ENCODE measurements at places on chromosomes 4 and X.

- no peak for DNase-seq
These were observed 83.9 kb upstream of the MSX1 start for GRCh38 chr4:4775493-4776004.

- DNase-seq, result no peak
These were observed 6.2 kb downstream of the ARFIP1 start for GRCh38 chr4:152785639-152786615.

GRCh38 chr4:119498527-119498926 lies 130.1 kb downstream of the PDE5A start:
- no peak for DNase-seq

- DNase-seq, result no peak
These were observed 384.8 kb downstream of the FAM133A start for GRCh38 chrX:94058728-94059382.

- DNase-seq, result peak; percentile 9
These were observed 205.7 kb upstream of the BCOR start for GRCh38 chrX:40303256-40304077.

DNA sequence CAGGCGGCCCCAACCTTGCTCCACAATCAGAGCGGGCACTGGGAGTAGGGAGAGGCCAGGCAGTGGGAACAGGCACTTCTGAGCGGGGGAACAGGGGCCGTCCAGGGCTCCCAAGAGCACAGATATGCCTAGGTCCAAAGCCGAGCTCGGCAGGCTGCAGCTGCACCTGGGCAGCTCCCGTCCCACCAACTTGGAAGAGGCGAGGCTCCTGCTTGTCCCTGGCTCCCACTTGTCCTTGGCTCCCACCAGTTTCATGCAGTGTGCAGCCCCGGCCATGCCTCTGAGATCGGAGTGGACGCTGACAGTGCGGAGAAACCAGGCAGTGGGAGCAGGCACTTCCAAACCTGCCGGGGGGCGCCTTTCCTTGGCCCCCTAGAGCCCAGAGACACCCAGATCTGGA lies 84.0 kb upstream of the XAGE2 start:
- no peak for DNase-seq

- no peak for DNase-seq
These were observed at the start of gene PALLD for GRCh38 chr4:168496834-168497233. Gene PALLD, plus strand, starts transcription at chr4:168497052.

DNA sequence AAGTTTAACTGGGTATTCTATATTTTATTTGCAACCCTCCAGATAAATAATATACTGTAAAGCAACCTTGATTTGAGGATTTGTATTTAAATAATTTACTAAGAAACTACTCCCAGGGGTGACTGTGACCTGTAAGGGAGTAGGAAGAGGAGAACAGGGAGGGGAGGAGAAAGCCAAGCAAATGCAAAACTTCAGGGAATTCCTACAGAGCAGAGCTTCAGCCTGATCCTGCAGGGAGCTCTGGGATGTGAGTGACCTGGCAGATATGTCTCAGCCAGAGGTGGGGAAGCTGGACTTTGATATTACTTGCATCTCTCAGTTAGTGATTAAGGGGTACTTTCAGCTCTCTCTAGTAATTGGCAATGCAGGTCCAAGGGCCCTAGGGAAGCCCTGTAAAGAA lies 302.0 kb downstream of the FRMPD4 start:
- DNase-seq, result no peak

- DNase-seq, result no peak
These were observed 18.4 kb downstream of the XIAP start for GRCh38 chrX:123878252-123878721.

GRCh38 chrX:19824603-19825002 lies 62.8 kb downstream of the SH3KBP1 start:
- no peak for DNase-seq

DNA sequence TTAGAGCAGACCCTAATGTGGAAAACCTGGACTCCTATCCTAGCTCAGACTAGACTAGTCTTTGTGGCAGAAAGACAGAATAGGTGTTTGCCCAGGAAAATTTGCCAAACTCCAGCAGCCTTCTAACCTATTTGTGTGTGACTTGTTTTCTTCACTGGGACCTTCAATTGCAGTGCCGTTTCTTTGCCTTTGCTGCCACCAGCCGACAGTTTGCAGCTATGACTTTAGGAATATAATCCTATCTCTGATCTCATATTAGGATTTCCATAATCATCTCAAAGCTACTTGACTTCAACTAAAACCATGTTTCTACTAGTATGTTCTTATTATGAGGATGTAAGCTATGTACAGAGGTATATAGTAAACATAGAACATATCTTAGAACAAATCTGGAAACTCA lies 60.2 kb upstream of the PGAM4 start:
- DNase-seq, result no peak

- DNase-seq, result peak; percentile 3
These were observed 2253.2 kb upstream of the TENM3 start for GRCh38 chr4:179989975-179990374.

DNA sequence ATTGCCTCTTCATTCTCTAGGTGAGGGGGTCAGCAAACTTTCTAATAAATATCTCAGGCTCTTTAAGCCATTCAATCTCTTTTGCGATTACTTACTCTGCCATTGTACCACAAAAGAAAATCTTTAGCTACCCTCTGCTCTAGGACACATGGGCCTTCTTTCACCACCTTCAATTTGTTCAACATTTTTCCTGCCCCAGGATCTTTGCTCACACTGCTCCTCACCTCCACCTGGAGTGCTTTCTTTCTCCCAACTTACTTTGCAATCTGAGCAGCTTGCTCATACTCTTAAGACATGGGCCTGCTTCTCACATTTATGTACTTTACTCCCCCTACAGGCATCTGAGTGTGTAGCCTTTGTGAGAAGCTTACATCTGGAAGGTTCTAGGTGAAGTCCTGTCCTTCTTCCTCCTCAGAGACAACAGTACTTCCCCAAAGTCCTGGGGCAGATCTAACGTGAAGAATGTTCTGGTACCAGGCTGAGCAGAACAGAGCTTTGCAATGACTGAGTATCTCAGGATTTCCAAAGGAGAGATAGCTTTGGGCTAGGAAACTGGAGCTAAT lies 55.0 kb upstream of the PRDM5 start:
- no peak for DNase-seq

- DNase-seq, result no peak
These were observed 343.6 kb upstream of the TACR3 start for GRCh38 chr4:104063341-104063740.

DNA sequence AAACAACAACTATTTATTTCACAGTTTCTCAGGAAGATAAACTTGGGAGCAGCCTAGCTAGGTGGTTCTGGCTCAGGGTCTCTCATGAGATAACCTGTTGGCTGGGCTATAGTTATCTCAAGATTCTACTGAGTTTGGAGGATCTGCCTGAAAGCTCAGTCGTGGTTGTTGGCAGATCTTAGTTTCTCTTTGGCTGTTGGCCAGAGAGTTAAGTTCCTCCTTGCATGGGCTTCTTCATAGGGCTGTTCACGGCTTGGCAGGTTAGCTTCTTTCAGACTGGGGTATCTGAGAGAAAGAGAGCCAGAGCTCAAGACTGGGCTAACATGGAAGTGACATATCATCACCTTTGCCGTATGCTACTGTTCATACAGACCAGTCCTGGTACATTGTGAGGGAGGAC lies 28.7 kb downstream of the SEC24B start:
- DNase-seq, result no peak

DNA sequence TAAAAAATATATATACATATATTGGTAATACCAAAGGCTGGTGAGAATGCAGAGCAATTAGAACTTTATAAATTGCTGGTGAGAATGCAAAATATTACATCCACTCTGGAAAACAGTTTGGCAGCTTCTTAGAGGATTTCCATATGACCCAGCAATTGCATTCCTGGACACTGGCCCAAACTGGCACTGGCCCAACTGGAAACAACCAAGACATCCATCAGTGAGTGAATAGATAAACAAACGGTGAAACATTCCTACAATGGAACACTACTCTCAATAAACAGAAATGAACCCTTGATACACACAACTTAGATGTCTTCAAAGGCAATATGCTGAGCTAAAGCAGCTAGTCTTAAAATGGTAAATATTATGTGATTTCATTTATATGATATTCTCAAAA lies 524.2 kb downstream of the IQCM start:
- no peak for DNase-seq

DNA sequence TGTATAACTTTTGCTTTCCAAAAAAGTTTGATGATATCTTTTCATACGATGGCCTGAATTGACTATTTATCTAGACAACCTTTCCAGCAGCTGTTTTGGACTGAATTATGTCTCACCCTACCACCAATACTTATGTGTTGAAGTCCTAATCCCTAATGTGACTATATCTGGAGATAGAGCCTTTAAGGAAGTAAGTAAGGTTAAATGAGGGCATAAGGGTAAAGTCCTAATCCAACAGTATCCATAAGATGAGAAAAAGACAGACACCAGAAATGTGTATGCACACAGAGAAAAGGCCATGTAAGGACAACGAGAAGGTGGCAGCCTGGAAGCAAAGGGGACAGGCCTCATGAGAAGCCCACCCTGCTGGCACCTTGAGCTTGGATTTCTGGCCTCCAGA lies 86.6 kb upstream of the PPARGC1A start:
- no peak for DNase-seq

DNA sequence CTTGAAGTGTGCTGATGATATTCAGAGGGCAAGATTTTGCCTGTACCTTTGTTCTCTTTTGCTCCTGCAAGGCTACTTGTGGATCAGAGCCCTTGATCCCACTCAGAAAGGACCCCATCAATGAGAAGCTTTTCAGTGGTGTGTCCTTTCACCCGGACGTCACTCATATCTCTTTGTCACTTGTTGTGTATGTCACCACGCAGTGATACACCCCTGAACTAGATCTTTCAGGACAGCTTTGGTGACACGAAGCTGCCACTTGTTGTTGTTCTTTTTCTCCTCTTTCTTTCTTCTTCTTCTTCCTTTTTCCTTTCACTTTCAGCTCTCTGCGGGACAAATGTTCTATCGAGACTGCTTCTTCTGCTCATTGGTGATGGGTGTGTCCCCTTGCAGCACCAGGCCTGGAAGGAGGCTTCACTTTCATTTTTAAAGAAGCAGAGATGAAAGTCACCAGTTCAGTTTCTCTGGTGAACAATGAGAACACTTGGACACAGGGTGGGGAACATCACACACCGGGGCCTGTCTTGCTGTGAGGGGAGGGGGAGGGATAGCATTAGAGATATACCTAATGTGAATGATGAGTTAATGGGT lies 83.6 kb downstream of the NBDY start:
- DNase-seq, result peak; percentile 15

DNA sequence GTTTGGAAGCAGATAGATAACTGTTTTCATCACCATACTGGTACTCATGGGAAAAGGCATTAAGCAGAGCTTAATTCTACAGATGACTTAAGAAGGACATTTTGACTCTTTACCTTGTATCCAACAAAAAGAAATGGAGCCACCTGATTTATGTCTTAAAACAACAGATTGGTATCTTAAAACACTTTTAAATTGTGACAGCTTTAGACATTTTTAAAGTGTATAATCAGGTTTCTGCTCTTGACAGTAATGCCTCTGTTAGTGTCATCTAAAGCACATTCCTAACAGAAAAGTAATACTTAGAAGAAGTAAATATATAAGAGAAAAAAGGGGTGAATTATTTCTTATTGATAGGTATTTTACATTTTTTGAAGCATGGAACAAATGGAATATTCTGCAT lies 55.9 kb downstream of the SPATA4 start:
- no peak for DNase-seq

DNA sequence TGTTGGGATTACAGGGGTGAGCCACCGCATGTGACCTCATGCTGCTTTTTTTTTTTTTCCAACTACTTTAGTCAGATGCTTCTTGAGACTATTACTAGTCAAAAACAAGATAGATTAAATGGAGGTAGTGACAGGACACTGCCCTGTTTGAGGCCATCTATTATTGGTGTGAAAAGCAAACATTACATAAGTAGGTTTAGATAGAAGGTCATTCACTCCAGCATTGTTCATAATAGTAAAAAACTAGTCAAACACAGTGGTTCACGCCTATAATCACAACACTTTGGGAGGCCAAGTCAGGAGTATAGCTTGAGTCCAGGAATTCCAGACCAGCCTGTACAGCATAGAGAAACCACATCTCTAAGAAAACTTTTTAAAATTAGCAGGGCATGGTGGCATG lies 16.3 kb downstream of the XIAP start:
- DNase-seq, result no peak

- DNase-seq, result no peak
These were observed 21.1 kb upstream of the STIM2 start for GRCh38 chr4:26839534-26839951.

DNA sequence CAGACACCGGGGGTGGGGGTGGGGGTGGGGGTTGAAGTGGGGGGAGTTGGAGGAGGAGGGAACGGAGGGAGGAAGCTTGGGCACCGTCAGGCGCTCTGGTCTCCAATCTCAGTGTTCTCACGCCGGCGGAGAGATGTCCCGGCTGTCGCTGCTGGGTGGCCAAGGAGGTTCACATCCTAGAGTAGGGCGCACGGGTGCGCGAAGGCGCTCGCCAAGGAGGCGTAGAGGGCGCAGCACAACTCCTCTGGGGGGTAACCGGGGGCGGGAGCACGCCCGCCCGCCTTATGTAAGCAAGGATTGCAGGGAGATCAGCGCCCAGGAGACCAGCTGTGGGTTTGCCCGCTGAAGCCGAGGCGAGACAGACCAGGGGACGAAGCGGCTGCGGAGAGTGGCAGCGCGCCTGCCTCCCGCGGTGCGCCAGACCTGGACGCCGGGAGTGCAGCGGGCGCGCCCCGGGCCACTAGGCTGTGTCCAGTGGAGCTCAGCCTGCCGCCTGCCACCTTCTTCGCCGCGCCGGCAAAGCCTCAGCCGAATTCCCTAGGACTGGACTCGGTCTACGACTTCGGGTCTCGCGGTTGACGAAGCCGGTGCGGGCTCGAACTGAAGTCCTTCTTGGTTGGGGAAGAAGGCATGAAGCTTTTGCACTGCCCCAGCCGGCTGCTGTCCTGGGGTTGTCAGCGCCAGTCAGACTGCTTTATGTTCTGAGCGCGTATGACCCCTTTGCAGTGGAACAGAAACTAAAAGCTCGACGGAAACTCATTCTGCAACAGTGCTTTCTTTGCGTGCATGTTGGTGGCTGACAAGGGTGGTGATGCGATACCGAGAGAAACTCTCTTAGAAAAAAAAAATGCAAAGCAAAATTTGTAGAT lies 707 bp upstream of the UNC5C start:
- peak; percentile 10 for DNase-seq

- DNase-seq, result no peak
These were observed 32.4 kb downstream of the CLDN22 start for GRCh38 chr4:183287677-183288076.

DNA sequence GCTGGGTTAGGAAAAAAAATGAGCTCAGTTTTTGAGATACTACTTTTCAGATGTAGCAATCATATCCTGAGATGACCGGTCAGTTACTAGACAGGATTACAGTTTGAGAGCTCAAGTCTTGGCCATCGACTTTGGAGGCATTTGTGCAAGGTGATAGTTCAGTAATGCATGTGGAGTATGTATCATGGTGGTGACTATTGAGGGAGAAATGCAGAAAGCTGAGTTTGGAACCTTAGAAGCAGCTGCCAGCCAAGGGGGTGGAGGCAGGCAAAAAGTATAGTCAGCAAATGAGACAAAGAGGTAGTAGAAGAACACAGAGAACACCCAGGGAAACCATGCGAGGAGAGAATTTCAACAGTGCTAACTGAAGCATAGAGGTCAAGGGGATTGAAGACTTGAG lies 48.7 kb upstream of the SLC4A4 start:
- no peak for DNase-seq

GRCh38 chr4:40909363-40909876 lies 159.7 kb downstream of the NSUN7 start:
- peak; percentile 53 for DNase-seq

All from stimulated activated naive CD8-positive, alpha-beta T cell treated with anti-CD3 and anti-CD28 coated beads, Interleukin-15, Interleukin-2, amounts not matched to agents 100 U/mL and 50 U/mL, for 24 hours (primary cell).